NCI-H460 (cell line): ENCODE measurements at places on chromosomes 5 and 9. TPM values are rescaled to one million over a fixed set of nuclear protein-coding genes. Genes with fewer than 3 reads are reported as not detected.

DNA sequence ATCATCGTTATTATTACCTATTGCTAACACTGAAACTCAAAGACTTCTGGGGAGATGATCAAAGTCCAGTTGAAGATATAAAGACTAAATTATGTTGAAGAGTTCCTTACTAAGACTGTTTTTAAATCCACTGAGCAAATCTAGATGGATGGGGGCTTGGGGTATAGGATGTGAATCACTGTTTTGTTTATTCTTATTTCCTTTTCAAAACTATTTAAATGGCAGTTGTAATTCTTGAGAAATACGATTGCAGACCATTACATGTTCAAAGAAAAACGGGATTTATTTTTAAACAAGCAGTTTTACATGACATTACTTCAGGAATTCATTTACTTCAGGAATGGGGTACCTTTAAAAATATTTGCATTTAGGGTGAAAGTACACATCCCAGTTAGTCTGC is 4.3 kb downstream of the RASGRF2 start:
- DNase-seq: no peak

DNA sequence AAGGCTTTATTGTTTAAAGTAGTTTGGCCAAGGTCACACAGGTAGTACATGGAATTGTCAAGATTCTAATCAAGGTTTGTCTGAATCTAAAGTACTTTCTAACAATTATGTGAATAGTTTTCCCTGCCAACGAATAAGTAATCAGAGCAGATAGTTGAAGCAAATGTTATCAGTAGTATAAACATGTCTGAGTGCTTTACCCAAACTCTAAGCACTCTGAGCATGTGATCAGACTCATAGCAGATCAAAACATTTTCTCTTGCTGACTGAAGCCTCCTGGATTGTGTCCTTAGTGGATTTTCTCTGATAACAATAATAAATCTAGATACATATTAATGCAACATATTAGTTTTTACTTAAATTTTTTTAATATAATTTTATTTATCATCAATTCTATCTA is 995.0 kb downstream of the EFNA5 start:
- no peak for DNase-seq

DNA sequence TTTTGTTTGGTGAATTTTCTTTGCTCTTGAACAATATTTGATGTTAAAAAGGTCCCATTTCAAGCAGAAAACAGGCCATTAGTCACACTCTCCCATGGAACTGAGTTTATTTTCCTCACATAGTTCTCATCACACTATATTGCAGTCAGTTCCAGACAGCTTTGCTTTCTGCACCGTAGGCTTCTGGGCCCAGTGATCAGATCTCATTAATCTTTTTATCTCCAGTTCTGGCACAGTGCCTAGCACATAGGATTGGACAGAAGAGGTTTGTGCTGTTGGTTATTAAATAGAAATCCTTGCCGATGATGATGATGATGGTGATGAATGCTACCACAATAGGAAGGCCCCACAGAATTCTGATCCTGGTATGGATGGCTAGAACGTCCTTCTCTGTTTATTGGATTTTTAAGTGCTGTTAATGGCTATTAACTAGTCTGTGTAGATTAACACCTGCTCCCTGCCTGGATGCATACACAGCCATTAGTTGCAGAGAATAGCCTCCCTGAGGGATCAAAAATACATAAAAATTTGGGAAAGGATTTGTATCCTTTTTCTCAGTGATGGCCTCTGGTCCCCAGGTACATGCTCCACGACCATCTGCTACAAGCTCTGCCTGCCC is 52.0 kb upstream of the NTRK2 start:
- DNase-seq: no peak

The FAT2 gene
- not detected in 2 replicates for total RNA-seq

The AGXT2 gene
- not detected in 2 replicates for total RNA-seq

The PCDH12 gene
- 0.05 and 0.09 TPM in 2 replicates for total RNA-seq
